ENCODE measurements at places on chromosomes 12 and 14.

- DNase-seq, result no peak
These were observed 189.0 kb upstream of the CCND2 start for GRCh38 chr12:4084573-4084972.

DNA sequence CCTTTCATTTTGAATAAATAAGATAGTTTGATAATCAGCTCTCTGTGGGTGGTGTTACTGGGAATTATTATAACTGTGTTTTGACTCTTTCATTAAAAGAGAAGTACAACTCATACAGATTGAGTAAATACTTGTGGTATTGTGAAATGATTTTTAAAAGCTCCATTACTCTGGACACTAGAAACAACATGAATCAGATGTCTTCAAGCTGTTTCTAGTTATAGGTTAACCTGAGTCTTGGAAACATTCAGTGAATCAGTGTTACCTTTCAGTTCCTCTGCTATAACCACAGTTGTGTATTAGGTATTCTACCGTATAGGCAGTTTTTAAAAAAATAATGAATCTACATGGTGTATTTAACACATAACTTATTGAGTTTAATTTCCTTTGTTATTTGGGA, 128.4 kb upstream of the SSTR1 start:
- DNase-seq, result no peak

- DNase-seq, result peak; percentile 31
These were observed 22.9 kb downstream of the CPSF2 start for GRCh38 chr14:92144708-92145107.

GRCh38 chr12:120640861-120641833, 721 bp downstream of the CABP1 start:
- peak; percentile 45 for DNase-seq

DNA sequence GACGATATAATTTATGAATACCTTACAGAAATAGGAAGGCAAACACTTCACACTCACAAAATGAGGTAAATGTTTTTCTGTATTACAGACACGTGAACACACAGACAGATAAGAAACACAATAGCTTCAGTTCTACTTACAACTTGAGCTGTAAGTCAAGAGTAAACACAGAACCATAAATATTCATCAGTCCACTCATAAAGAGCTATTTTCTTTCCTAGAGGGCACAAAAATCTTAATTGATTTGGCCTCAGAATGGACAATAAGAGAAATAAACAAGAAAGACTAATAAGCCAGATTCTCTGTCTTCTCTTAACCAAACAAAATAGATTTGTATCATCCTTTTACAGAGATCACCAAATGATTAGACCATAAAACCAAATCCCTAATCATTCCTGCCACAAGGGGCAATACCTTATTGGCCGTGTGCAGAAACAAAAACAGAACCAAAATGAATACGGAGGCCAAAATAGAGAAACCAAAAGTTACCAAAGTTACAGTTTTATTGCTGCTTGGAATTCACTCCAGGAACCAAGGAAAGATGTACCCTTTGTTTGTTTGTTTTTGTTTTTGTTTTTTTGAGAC, 38.1 kb upstream of the GARIN2 start:
- DNase-seq, result no peak

DNA sequence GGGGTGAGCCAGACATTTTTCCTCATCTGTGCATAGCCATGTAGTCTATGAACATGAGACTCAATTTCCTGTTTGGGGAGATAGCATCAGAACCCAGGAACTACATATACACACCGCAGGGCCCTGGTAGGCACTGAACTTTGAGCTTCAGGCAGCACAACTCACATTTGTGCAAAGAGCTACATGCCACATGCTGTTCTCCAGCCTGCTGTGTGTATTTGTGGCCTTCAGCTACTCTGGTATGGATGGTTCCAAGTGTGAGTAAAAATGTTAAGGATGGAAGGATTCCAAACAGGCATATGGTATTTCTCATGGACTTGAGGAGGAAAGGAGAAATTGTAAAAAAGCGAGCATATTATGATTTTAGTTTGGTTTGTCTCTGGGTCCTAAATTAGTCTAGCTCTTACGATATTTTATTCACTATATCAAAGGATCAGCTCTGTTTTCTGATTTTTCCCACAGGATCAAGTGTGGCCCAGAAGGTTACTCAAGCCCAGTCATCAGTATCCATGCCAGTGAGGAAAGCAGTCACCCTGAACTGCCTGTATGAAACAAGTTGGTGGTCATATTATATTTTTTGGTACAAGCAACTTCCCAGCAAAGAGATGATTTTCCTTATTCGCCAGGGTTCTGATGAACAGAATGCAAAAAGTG, 422.4 kb upstream of the OR4E1 start:
- no peak for DNase-seq

DNA sequence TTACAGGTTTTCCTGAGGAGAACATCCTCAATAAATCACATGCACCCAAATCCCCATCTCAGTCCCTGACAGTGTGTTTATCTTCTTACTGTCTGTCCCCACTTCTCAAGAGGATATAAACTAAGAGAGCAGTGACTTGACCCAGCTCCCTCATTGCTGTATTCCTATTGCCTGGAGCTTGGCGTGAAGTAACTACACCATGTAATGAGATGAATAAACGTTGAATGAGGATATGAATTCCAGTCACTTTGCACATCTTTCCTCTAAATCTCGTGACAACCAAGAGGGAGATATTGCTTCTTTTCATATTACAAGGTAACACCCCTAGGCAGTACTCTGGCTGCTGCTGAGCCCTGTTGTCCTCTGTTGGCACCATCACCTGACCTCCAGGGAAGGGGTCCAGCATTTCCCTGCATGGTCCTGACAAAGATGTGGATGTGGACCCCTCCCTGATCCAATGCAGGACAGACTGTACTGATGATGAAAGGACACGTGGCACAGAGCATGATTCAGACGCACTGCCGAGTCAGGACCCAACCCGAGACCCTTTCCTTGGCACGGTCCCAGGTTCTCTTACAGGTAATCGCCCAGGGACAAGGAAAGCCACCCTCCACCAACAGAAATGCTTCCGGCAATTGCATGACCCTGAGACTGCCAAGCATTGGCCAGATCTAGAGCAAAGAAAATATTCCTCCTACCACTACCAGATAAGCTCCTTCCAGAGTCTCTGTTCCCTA, 47.7 kb upstream of the CPM start:
- DNase-seq, result no peak
